ENCODE measurements at places on chromosomes 4 and X.

DNA sequence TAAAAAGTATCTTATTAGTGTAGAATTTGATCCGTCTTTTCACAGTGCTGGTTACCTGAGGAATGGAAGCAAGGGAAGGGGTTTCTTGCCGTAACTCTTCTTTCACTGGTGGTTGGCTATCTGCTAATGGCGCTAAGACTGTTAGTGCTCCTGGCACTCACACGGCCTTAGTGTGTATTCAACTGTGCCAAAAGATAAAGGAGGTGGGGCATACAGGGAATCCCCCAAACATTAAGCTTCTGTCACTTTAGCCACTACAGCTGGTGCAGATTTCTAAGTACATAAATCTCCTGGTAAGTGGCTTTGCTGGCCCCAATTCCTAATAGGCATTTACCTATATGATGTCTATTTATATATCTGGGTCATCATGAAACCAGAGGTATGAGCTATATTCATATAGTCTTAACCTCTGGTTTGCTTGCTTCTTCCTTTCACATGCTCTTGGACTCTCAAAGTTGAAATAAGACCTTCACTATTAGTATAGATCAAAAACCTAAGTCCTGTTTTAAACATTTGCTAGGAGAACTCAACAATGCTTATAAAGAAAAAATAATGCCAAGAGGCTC is 95.1 kb downstream of the TSPAN7 start:
- no peak for DNase-seq

DNA sequence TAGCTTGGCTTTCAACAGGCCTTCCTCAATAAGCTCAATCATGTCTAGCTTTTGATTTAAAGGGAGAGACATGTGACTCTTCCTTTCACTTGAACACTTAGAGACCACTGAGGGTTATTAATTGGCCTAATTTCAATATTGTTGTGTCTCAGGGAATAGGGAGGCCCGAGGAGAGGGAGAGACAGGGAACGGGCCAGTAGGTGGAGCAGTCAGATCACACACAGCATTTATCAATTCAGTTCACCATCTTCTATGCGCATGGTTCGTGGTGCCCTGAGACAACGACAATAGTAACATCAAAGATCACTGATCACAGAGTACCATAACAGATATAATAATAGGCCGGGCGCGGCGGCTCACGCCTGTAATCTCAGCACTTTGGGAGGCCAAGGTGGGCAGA is 17.8 kb downstream of the ZNF81 start:
- no peak for DNase-seq

DNA sequence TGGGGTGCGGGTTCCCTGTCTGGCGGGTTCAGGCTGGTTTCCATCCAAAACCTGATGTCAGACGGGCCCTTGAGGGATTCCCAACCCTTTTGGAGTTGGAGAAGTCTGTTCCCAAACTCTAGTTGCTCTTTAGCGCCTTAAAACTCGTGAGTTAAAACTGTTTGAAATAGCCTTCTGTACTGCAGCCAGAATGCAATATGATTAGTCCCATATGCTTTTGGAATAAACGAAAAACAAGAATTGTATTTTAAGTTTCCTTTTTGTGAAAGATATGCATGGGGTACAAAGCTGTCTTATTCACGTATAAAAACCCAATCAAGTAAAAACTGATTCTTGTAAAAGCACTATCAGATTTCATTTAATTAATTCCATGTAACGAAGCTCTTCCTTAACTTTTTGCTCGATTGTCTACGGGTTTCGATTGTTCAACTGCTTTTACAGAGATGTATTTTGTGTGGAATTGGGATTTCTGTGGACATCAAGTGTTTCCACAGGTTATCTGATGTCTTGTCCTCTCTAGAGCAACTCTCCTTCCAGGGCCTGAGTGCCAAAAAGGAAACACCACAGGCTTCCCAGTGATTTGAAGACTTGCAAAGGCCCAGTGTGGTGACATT is 49.5 kb downstream of the CLDN34 start:
- DNase-seq: no peak

GRCh38 chrX:111041018-111041462 is 55.0 kb upstream of the PAK3 start:
- no peak for DNase-seq

DNA sequence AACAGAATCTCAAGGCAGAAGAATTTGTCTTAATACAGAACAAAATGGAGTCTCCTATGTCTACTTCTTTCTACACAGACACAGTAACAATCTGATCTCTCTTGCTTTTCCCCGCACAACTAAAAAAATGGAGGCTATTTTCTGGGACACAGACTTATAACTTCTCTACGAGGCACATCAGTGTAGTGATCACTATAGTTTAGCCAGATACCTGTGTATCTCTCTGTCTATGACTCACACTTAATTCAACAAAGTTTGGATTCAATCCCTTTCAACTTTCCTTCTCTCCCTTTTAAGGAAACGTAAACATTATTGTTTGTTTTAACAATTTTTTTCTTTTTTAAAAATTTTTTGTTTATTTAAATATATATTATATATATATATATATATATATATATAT is 29.4 kb downstream of the APELA start:
- no peak for DNase-seq

DNA sequence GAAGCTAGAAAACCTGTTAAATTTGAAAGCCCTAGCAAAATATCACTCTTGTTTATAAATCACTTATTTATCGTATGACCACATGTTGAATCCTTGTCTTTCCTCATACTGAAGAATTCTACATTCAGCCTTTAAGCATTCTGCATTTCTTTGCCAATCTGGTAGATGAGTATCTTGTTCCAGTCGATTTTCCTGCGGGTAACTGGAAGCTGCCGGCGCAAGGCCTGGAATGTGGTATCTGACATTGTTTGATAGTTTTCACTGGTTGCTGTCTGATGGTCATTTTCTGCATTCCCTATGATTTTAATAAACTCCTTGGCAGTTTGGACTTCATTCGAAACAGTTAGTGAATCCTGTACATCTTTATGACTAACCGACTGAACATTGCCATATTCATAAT is 13.7 kb upstream of the PHKA1 start:
- DNase-seq: no peak
